ENCODE measurements at places on chromosomes 16 and 17. TPM values are rescaled to one million over a fixed set of nuclear protein-coding genes. Genes with fewer than 3 reads are reported as not detected.
A peak's percentile ranks its signal among the peaks of the same experiment; 100 is the strongest.

DNA sequence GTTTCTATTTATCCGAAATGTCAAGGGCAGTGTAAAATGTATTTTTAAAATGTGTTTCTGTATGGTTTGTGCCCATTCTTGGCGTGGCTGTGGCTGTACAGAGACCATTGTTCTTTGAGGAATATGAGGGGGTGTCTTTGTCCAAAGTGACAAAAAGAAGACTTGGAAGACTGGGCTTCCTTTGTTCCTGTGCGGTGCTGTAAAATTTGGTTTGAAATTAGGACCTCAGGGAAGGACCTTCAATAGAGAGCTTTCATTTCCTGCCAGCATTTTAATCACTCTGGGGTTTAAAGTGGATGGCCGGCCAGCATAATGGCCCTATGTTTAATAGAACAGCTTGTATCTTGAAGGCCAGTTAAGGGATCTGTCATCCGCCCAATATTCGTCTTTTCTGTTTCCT, 190.1 kb upstream of the TBX2 start:
- H3K27ac ChIP-seq, result peak overlapping the region; percentile 91
- DNase-seq, result no peak
- no peaks in the 10 kb centered on the region for H3K36me3 ChIP-seq
- H3K4me3 ChIP-seq, result no peak overlapping the region

- no peak for DNase-seq
- H3K4me1 ChIP-seq, result no peaks in the 10 kb centered on the region
- H3K27me3 ChIP-seq, result no peaks in the 10 kb centered on the region
- no peak overlapping the region for H3K4me3 ChIP-seq
- peaks cover 29% of the 10 kb centered on the region for H3K36me3 ChIP-seq
These were observed 2.5 kb downstream of the LAT start for GRCh38 chr16:28987170-28987853.

- H3K27me3 ChIP-seq, result no peaks in the 10 kb centered on the region
- no peak overlapping the region for H3K4me3 ChIP-seq
- H3K4me1 ChIP-seq, result peaks cover 19% of the 10 kb centered on the region
- no peak for DNase-seq
These were observed 39.7 kb downstream of the NACA2 start for GRCh38 chr17:61551255-61551742.

- no peak for DNase-seq
- no peaks in the 10 kb centered on the region for H3K27me3 ChIP-seq
- H3K27ac ChIP-seq, result peak overlapping the region; percentile 95
- peak overlapping the region; percentile 11 for H3K4me3 ChIP-seq
- H3K4me1 ChIP-seq, result peaks cover 56% of the 10 kb centered on the region
- H3K36me3 ChIP-seq, result no peaks in the 10 kb centered on the region
These were observed 89.8 kb downstream of the KATNIP start for GRCh38 chr16:27639561-27640276.

DNA sequence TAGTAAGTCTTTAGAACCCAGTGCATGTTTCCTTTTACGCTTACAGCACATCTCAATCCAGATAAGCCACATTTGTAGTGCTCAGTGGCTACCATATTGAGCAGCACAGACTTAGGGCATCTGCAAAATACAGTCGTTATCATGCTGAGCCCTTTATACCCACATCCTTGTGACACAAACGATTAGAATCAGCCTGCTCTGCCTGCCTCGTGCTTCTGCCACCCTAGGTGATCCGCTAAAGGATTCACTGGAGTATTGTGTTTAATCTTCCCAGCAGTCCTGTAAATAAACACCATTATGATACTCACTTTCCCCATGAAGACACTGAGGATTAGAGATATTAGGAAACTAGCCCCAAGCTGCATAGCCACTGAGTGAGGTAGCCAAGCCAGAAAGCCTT, 51.3 kb upstream of the FA2H start:
- H3K4me1 ChIP-seq, result peaks cover 11% of the 10 kb centered on the region
- H3K36me3 ChIP-seq, result peaks cover 3% of the 10 kb centered on the region
- H3K4me3 ChIP-seq, result no peak overlapping the region

DNA sequence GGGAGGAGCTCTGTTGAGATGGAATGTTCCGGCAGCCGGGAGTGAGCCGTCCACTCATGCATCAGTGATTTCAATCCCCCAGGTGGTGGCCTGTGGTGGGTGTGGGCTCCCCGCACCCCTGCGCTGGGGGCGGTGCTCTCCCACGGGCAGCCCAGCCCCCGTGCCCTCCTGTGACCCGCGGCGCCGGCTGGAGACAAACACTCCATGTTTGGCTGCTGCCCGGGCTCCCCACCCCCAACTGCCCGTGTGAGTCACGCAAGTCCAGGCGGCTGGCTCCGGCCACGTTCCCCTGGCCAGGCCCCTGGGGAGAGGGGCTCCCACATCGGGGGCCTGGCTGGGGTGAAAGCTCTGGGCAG, 29.4 kb downstream of the CACNA1H start:
- peaks cover 3% of the 10 kb centered on the region for H3K36me3 ChIP-seq
- H3K4me1 ChIP-seq, result peaks cover 6% of the 10 kb centered on the region
- H3K4me3 ChIP-seq, result no peak overlapping the region
- H3K27me3 ChIP-seq, result no peaks in the 10 kb centered on the region
- no peak overlapping the region for H3K27ac ChIP-seq

Gene STAC2
- total RNA-seq, result 0.77 TPM

Data from mesothelial cell of epicardium (in vitro differentiated cells).